T-cell (primary cell): ENCODE measurements at places on chromosomes 4 and X. TPM values are rescaled to one million over a fixed set of nuclear protein-coding genes. Genes with fewer than 3 reads are reported as not detected.

GRCh38 chrX:135315864-135316263 lies 6.6 kb downstream of the ETDC start:
- no peak for DNase-seq

The SLC2A9 gene
- total RNA-seq, result 5.2 TPM

DNA sequence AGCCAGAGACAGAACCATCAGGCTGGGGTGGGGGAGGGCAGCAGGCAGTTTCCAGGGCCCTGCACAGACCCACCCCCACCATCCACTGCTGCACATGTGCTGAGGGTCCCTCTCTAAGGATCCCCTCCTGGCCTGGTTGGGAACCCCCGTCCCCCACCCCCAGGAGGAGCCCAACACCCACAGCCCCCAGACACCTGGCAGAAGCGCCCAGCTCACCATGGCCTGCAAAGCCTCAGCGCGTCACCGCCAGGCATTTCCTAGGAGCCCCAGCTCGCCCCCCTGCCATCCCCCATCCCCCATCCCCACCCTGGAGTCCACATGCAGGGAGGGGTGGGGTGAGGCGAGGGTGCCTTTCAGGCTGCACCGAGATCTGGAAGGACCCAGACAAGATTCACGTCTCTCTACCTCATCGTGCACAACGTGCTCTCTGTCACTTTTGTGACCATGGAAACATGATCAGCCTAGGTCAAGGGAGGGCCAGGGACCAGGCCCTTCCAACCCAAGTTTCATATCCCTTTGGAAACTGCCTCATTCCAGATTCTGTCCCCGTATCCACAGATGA lies 9.3 kb downstream of the MXD4 start:
- no peak for DNase-seq

- DNase-seq, result no peak
These were observed 595.8 kb downstream of the TRIML1 start for GRCh38 chr4:188735082-188735481.

DNA sequence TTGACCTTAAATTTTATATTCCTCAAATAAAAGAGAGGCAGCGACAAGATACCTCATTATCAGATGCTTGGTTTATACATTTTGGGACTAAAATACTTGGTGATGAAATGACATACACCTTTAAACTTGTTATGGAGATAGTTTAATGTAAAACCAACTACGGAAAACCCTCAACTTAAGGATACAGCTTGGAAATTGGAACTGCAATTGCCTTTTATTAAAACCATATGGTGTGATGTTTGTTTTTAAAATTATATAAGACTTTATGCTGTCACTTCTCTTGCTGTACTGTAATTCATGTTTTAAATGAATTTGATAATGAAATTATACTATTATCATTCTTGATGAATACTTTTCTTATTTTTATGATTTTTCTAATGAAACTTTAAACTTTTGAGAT lies 25.9 kb downstream of the METTL14 start:
- no peak for DNase-seq

The GRIA3 gene
- 0.82 TPM for total RNA-seq

GRCh38 chr4:25007598-25007997 lies 23.1 kb downstream of the LGI2 start:
- no peak for DNase-seq

DNA sequence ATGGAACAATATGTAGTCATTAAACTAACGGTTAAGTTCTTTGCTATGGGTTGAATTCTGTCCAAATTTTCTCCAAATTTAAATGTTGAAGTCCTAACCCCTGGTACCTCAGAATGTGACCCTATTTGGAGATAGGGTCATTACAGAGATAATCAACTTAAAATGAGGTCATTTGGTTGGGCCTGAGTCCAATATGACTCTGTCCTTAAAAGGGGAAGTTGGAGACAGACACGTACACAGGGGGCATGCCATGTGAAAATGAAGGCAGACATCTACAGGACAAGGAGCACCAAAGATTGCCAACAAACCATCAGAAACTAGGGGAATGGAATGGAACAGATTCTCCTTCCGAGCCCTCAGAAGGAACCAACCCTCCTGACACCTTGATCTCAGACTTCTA lies 492.0 kb upstream of the FTHL17 start:
- no peak for DNase-seq

The MND1 gene
- total RNA-seq, result not detected

DNA sequence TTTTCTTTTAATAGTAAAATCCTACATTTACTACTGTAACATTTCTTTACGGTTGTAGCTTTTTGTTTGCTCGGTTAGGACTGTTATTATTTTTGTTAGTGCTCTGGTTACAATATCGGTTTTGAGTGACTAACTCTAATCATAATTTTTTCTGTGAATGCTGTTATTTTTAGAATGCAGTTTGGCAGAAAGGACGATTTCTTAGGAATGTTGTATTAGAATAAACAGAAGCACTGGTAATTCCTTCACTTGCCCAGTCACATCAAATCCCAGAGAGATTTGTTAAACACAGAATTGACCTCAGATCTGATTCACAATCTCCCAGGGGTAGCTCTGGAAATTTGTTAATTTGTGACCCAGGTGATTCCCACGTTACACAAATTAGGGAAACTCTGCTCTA lies 21.7 kb downstream of the DDIT4L start:
- no peak for DNase-seq

The ZFX gene
- 66.5 TPM for total RNA-seq

The MCTS1 gene
- 19.0 TPM for total RNA-seq

DNA sequence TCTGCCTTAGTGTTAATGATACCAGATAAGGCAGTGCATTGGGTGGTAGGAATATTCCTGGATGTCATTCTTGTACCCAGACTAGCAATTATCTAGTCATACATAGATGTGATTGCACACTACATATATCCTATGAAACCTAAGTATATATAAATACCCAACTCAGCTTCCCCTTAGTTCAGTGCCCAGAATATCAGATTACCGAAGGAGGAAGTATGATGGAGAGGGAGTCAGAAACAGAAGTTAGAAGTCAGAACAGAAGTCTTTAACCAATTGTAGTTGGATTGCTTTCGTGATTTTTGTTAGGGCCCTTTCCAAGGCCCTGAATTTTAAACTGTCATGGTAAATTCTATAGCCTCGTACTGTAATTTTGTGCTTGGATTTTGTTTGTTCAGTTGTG lies 42.9 kb downstream of the MOB1B start:
- DNase-seq, result no peak

The SPACA5 gene
- not detected for total RNA-seq

GRCh38 chr4:18803781-18804180 lies 782.2 kb upstream of the LCORL start:
- DNase-seq, result no peak

GRCh38 chr4:149980941-149981340 lies 97.3 kb upstream of the DCLK2 start:
- peak; percentile 23 for DNase-seq

- DNase-seq, result no peak
These were observed 314.5 kb downstream of the GPAT3 start for GRCh38 chr4:83850435-83850834.

The TRIM75 gene
- total RNA-seq, result not detected

DNA sequence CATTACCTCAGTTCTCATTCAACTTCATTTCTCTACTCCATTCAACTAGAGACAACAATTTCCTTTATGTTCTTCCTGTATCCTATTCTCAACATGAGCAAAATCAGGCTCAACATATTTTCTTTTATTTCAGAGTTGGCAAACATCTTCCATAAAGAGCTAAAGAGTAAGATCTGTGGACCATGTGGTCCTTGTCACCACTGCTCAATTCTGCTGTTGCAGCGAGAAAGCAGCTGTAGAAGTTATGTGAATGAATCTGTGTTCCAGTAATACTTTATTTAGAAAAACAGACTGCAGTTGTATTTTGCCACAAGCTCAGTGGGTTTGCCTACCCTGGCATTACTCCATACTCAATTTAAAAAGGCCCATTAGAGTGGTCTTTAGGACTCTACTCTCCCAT lies 2057.3 kb downstream of the ARAP2 start:
- no peak for DNase-seq

- DNase-seq, result no peak
These were observed 146.8 kb upstream of the NALF2 start for GRCh38 chrX:69357317-69357716.

DNA sequence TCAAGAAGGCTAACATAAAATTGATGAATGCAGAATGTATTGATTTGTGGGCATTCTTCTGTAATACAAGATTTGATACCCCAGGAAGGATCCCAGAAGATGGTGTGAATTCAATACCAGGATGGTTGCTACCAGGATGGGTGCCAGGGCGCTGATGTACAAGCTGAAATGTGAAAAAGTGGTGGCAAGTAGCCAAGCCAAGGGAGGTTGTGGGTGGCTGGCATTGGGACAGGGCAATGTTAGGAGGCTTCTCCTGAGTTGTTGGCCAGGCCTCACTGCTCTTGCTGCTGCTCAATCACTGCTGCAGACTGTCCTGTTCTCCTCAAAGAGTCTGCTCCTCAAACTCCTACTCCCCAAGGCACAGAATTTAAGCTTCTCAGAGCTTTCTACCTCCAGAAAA lies 77.1 kb downstream of the RBM46 start:
- no peak for DNase-seq

GRCh38 chrX:9267415-9267814 lies 197.4 kb upstream of the TBL1X start:
- no peak for DNase-seq

GRCh38 chr4:156686120-156686519 lies 285.5 kb downstream of the PDGFC start:
- no peak for DNase-seq

- no peak for DNase-seq
These were observed 1.3 kb downstream of the TBL1X start for GRCh38 chrX:9466124-9466495.

The VGLL1 gene
- not detected for total RNA-seq

- no peak for DNase-seq
These were observed 39.7 kb downstream of the ADAMTS3 start for GRCh38 chr4:72529148-72529822.
